Thyroid gland (tissue), 4 donors: ENCODE measurements at places on chromosomes 16 and 17. TPM values are rescaled to one million over a fixed set of nuclear protein-coding genes. Genes with fewer than 3 reads are reported as not detected.

- no peaks in the 10 kb centered on the region for H3K27me3 ChIP-seq
- H3K27ac ChIP-seq, result peak overlapping the region; percentile 22
- no peaks in the 10 kb centered on the region for H3K36me3 ChIP-seq
These were observed 347.6 kb downstream of the WWOX start for GRCh38 chr16:78446992-78447563.

DNA sequence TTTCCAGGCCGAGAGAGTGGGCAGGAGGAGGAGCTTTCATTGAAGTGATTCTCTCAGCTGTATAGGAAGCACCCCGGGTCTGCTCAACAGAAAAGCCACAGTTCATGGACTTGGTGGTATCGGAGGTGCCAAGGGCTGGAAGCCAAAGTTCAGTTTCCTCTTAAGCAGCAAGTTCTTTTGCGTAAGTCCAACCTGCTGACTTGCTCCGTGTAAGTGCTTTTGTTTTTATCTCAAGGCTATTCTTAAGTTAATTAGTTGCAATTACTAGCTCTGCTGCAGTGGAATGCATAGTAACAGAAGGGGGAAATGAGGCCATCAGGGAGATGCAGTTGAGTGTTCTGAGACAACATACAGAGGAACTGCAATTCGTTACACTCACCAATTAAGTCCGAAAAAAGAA lies 44.6 kb downstream of the SMIM36 start:
- peak; percentile 59 for DNase-seq
- no peaks in the 10 kb centered on the region for H3K27me3 ChIP-seq
- H3K27ac ChIP-seq, result no peak overlapping the region
- no peaks in the 10 kb centered on the region for H3K36me3 ChIP-seq

GRCh38 chr17:2860045-2860444 lies 63.8 kb downstream of the RAP1GAP2 start:
- no peaks in the 10 kb centered on the region for H3K27me3 ChIP-seq
- no peak for DNase-seq
- H3K36me3 ChIP-seq, result no peaks in the 10 kb centered on the region
- no peak overlapping the region for H3K27ac ChIP-seq
- no peak overlapping the region for H3K4me3 ChIP-seq

GRCh38 chr16:21656795-21657768 lies 4.7 kb upstream of the IGSF6 start:
- no peaks in the 10 kb centered on the region for H3K36me3 ChIP-seq
- no peaks in the 10 kb centered on the region for H3K4me1 ChIP-seq
- H3K4me3 ChIP-seq, result no peak overlapping the region
- DNase-seq, result peak; percentile 19

DNA sequence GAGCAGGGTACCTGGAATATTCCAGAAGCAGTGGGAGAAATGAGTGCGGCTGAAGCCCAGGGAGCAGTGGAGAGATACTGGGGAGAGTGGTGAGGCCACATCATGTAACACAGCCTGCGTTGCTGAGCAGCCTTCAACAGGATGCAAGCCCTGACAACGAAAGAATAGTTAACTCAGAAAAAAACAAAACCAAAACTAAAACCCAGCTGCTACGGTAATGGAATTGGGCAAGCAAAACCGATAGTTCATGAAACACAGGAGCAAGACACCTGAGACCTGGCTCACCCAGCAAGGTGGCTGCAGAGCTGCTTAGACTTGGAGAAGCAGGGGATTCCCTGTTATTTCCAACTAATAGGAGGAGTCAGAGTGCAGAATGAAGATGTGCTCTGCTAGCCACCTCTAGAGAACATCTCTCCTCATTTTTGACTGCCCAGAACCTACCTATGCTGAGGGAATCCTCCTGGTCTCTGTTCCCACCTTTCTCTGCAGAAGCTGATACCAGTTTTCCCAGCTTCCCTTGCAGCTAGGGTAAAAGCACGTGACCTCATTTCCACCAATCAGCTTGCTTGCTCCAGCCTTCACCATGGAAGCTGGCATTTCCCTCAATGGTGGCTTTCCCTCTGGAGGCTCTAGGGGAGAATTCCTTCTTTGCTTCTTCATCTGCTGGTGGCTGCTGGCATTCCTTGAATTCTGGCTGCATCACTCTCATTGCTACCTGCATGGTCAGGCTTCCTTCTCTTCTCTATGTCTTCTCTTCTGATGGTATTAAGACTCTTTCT lies 59.4 kb upstream of the XYLT1 start:
- no peak overlapping the region for H3K4me3 ChIP-seq
- no peak for DNase-seq
- no peaks in the 10 kb centered on the region for H3K4me1 ChIP-seq
- no peaks in the 10 kb centered on the region for H3K36me3 ChIP-seq
- H3K27ac ChIP-seq, result no peak overlapping the region

Gene KRTAP9-2
- not detected for total RNA-seq
